Lower leg skin (tissue), 4 donors: ENCODE measurements at places on chromosomes 11 and 22. TPM values are rescaled to one million over a fixed set of nuclear protein-coding genes. Genes with fewer than 3 reads are reported as not detected.

Gene MS4A4A
- 3.0 TPM for total RNA-seq

DNA sequence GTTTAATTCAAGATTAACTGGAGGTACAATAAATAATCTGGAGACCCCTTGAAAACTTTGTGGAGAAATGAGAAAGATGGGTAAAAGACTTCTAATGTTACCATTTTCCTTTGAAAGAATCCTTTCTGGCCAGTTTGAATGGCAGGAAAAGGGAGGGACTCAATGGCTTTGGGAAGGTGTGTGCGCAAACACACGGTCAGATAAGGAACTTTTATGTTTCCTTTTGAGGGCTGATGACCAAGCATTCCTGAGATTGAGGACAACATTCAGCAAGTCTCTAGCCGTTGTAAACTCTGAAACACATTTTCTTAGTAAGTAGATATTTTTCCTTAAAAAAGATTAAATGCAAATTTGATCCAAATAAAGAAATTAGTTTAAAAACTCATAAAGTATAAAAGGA lies 909.7 kb upstream of the TENM4 start:
- no peak for DNase-seq

DNA sequence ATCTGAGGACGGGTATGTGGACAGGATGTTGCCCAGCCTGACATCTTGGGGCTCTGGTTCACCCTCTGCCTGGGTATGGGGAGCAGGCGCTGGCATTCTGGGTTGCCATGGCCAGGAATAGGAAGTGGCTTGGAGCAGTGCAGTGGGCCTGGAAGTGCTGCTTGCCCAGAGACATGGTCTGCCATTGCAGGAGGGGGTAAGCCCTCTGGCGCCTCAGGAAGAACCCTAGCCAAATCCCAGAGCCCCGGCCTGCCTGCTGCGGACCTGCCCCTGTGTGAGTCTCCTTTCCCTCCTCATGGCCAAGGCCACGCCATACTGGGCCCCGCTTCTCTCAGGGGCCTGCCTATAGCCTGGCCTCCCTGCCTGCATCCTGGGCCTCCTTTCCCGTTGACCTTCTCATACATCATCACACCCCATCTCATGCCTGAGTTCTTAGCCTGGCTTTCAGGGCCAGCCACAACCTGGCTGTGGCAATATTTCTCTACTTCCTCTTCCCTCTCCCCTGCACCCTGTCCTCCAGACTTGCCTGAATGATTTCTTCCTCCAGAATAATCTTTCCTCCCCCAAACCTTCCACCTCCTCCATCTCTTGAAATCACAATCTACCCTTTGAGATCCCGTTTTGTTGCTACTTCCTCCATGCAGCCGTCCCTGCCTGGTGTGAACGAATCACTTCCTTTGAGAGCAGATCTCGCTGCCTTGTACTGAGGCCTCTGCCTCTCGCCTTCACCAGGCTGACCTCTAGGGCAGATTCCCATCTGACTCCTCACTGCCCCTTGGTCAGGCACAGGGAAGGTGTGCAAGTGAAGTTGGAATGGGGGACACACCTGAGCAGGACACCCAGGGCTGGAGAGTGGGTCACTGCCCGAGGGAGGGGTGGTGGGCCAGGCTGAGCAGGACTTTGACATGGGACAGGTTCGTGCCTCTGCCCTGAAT lies 5.2 kb downstream of the CAPN5 start:
- peak; percentile 82 for DNase-seq

DNA sequence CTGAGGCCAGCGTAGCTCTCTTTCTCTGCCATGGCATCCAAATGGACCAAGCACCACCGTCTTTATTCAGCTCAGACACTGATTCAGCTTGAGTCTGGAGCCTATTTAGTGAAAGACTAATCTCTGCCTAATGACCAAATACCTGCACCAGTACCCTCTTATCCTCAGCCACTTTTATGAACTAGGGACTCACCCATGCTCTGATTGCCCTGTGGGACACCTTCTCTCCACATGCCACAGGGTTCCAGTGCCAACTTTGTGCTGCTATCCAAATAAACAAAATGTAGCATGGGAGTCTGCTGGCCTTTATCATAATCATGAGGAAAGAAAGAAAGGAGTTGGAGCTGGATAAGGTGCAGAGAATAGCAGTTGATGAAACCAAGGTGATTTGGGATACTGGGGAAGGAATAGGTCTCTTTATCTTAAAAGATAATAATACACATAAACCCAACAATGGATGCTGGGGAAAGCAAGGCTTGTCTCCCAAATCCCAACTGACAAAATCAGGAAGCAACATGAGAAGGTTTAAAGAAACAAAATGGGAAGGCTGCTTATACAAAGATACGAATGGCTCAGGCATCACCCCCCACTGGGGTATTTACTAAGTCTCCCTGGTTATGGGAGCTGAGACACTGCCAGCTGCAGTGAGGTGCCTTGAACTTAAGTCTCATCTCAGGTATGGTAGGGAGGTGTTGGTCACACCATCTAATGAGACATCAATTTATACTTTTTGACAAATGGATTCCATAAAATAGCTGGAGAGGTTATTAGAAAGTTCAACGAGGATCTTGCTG lies 63.3 kb downstream of the SYT9 start:
- DNase-seq = no peak

GRCh38 chr11:73017024-73017751 lies 124.9 kb downstream of the FCHSD2 start:
- DNase-seq = no peak

Gene SOX6
- total RNA-seq = 31.8 TPM

DNA sequence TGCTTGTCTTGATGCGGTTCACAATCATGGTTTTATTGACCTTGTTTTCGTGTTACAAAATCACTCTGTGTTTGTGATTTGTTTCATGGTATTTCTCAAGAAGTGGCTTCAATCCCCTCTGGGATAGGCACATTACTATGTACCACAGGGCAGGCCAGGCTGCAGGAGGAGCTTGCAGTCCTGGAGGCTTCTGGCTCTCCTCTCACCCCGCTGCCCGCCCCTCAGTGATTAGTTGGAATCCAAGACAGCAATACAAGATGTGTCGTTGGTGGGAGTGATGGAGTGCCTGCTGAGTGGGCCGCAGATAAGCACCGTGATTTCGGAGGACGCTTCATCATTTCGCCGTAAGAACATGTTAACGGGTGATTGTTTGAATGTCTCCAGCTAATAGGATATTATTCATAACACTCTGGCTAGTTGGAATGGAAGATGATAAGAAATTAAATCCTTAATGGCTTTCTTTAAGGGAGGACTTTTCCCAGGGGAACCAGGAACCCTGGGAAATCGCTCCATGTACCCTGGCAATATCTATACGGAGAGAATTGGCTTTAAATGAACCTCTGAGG lies 384.4 kb downstream of the MIAT start:
- no peak for DNase-seq

Gene CCDC15
- total RNA-seq = 3.2 TPM

Gene MYOD1
- not detected for total RNA-seq

Gene YAP1
- 198 TPM for total RNA-seq

GRCh38 chr11:10592331-10592730 lies 23.9 kb upstream of the LYVE1 start:
- no peak for DNase-seq

GRCh38 chr11:60530454-60531100 lies 15.4 kb downstream of the MS4A13 start:
- no peak for DNase-seq

GRCh38 chr22:49936018-49936972 lies 17.9 kb downstream of the CRELD2 start:
- DNase-seq = peak; percentile 90

DNA sequence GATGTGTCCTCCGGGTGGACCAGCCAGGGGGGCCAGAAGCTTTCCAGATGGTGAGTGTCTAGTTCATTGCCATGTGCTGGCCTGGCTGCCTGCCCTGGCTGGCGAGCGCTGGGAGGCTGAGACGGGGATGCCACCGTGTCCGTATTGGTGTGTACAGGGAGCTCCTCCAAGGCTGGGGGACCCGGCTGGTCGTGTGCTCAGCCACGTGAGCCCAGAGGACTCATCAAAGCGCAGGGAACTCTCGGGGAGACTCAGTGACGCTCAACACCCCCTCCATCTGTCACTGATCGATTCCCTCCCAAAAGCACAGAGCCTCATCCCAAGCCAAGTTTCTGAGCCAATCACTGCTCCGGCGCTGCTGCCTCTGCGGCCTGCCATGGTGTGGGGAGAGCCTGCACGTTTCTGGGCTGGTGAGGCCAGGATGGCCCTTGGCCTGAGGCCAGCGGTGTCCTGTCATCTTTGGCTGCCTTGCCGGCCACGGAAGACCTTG lies 423.7 kb downstream of the SHANK2 start:
- no peak for DNase-seq

GRCh38 chr11:102306817-102307726 lies 10.2 kb upstream of the BIRC3 start:
- no peak for DNase-seq

GRCh38 chr11:68314203-68315170 lies 2.1 kb downstream of the LRP5 start:
- no peak for DNase-seq

Gene ZNF143
- total RNA-seq = 17.8 TPM

- DNase-seq = no peak
Observed at GRCh38 chr11:134352111-134352510, 20.3 kb downstream of the GLB1L2 start.

Gene CPSF7
- 58.2 TPM for total RNA-seq

DNA sequence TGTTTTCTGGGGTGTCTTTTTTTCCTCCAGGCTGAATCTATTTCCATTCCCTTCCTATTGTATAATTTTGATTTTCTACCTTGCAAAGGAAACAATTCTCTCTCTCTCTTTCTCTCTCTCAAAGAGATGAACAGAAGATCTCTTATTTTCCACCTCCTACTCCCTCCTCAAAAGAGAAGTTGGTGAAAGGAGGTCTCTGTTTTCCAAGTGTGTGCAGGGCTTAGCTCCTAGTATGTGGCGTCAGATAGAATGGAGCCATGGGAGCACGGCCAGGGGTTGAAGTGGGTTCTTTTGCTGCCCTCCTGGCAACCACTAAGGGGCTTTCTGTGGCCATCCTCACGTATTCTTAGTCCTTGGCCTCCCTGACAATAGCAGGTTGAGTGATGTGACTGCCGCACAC lies 480 bp downstream of the TRIM34 start:
- no peak for DNase-seq

Gene MPPED2
- 1.5 TPM for total RNA-seq

- no peak for DNase-seq
Observed at GRCh38 chr11:2791521-2792380, 92.0 kb upstream of the KCNQ1OT1 start.

- no peak for DNase-seq
Observed at GRCh38 chr11:8567602-8568198, 26.3 kb downstream of the STK33 start.

Gene TENM4
- total RNA-seq = 36.8 TPM

- no peak for DNase-seq
Observed at GRCh38 chr11:125338886-125339811, 156.9 kb downstream of the FEZ1 start.

Gene CEP164
- total RNA-seq = 17.0 TPM
